Osteoblast (primary cell): ENCODE measurements at places on chromosomes 5 and 9. TPM values are rescaled to one million over a fixed set of nuclear protein-coding genes. Genes with fewer than 3 reads are reported as not detected.

ANKDD1B gene
- 0.59 and 0.72 TPM in 2 replicates for total RNA-seq

MRNIP gene
- total RNA-seq: 10.1 and 12.7 TPM in 2 replicates

PIK3R1 gene
- 26.8 and 37.7 TPM in 2 replicates for total RNA-seq

TLE4 gene
- total RNA-seq: 49.2 and 62.2 TPM in 2 replicates

PCDHA1 gene
- not detected in 2 replicates for total RNA-seq

SLC4A9 gene
- total RNA-seq: not detected in 2 replicates

CDX1 gene
- 0.29 and 0.36 TPM in 2 replicates for total RNA-seq

SAXO1 gene
- under 0.01 TPM in 2 replicates for total RNA-seq

XRCC4 gene
- total RNA-seq: 6.8 and 8.0 TPM in 2 replicates
